ENCODE measurements at places on chromosomes 4 and X.

DNA sequence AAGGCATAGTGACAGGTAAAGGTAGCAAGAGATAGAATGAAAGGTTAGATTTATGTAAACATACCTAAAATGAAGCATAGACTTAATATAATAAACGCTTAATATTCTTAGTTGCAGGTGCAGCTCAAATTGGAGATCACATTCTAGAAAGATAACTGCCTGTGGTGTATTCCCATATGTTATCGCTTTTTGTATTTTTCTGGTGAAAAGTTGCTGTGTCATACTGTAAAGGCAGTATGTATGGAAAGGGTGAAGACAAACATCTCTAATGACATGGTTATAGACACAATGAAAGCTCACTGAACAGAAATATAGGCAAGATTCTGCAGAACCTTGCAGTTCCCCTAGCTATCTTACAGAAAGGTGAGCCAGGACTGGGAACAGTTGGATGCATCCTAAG, 240.3 kb downstream of the DCLK2 start:
- DNase-seq: no peak

DNA sequence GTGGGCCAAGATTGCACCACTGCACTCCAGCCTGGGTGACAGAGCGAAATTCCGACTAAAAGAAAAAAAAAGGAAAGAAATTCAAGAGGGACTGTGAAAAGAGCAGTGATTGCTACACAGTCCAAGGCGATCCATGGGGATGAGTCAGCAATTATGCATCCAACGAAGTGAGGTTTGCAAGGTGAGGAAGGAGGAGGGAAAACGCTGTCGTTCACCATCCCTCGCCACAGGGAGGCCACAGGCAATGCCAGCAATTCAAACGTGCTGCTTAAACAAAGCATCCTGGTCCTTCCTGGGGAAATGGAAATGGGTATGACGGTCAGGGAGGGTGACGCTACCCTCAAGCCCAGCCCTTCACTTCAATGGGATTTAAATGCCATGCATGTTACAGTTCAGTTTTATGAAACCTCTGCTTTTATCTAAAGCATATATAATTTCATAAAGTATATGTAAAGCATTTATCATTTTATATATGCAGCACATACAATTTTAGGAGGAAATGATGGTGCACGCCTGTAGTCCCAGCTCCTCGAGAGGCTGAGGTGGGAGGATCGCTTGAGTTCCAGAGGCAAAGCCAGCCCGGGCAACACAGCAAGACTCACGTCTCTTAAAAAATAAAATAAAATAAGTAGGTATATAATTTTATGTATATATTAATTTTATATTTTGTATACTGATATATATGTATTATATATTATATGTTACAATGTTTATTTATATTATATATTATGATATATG, 108.7 kb downstream of the DHRSX start:
- DNase-seq: peak; percentile 83

- no peak for DNase-seq
Measured at GRCh38 chr4:140844061-140844460, 87.9 kb upstream of the TBC1D9 start.

DNA sequence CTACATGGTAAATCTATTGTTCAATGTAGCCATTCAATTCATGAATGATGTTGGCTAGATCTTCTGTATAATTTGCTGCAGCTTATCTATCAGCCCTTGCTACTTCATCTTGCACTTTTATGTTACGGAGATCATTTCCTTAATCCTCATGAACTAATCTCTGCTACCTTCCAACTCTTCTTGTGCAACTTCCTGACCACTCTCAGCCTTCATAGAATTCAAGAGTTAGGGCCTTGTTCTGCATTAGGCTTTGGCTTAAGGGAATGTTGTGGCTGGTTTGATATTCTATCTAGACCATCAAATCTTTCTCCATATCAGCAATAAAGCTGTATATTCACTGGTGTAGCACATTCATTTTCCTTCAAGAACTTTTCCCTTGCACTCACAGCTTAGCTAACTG, 36.7 kb upstream of the MAP9 start:
- no peak for DNase-seq

GRCh38 chr4:93203708-93204107, 624.8 kb upstream of the ATOH1 start:
- no peak for DNase-seq

DNA sequence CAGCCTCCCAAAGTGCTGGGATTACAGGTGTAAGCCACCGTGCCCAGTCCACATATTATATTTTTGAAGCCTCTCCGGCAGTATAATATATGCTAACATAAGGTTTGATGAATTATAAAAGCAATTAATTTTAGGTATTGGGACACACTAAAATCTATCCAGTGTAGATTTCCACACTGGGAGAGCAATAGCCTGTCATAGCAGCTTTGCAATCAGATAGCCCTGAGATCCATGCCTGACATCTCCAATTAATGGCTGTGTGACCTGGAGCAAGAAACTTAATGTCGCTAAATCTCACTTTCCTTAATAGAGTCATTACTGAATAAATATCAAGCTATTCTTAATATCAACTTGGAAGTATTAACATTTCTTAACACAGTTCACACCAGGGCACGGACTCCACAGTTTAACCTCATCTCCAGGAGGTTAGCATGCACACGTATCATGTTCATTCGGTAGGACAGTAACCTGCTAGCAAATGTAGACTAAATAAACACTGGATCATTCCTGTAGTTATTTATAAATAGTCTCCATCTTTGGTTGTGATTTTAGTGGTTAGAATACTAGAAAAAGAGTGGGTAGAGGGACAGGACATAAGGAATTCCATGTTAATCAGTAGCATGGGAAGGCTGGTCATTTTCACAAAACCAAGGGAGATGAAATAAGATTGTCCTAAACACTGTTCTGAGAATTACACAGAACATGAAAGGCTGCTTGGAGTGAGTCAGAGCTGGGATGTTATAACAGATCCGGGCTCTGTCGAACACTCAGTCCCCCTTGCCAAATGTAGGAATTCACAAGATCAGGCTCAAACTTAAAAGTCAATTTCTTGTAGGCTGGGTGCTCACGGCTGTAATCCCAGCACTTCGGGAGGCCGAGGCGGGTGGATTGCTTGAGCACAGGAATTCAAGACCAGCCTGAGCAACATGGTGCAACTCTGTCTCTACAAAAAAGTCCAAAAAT, 254.7 kb downstream of the PALLD start:
- no peak for DNase-seq

- no peak for DNase-seq
Measured at GRCh38 chr4:118783887-118784286, 52.0 kb downstream of the SEC24D start.
